ENCODE measurements at places on chromosomes 5 and 9.

- no peak for DNase-seq
These were observed 318.8 kb downstream of the DNAH5 start for GRCh38 chr5:13625616-13626198.

DNA sequence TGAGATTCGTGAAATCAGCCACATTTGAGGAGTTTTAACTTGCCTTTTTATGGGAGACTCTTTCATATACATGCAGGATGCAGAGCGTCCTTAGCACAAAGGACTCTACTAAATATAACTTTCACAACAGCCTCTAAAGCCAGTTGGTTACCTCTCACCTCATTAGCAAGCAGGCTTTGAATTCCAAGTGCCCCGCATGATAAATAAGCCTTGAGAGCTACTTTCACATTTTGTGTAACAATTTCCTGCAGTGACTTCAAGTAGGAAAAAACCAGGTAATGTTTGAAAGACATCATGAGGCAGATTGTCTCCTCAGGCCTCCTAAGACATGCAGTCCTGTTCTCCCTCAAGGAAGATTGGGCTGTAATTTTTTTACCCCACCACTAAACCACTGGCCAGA, 50.5 kb downstream of the RALGPS1 start:
- no peak for DNase-seq

DNA sequence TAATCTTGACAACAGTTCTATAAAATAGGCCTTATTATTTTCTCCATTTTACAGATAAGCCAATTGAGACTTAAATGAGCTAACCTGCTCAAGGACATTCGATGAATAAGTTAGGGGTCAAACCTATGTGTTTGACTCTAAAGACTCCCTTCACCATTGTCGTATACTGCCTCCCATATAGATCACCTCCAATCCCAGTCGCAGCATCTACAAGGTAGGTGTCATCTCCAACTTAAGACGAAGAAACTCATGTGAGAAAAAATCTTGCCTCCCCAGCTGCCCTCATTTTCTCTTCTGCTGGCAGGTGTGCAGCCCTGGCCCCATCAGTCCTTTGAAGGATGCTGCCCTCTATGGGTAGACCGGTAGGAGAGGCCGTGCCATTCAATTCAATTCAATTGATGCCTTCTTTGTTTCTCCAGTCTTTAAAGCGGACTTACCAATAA, 75.2 kb upstream of the SMARCA2 start:
- DNase-seq, result no peak

GRCh38 chr5:155367841-155368240, 354.3 kb downstream of the KIF4B start:
- no peak for DNase-seq

DNA sequence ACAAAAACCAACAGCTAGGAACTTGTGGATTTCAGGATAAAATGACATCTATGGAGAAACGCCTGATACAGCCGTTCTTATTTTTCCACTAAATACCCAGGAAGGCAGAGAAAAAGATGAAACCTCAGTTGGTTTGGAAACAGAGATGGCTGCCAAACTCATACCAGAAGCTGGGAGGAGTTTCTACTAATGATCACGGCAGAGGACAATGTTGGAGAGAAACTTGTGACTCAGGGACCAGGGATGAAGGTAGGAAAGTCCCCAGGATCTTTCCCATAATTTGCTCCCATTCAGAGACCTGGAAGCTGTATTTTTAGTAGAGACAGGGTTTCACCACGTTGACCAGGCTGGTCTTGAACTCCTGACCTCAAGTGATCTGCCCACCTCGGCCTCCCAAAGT, 187.1 kb upstream of the IER5L start:
- no peak for DNase-seq

GRCh38 chr5:67425514-67425913, 228.9 kb upstream of the CD180 start:
- no peak for DNase-seq

GRCh38 chr5:154308443-154309370, 118.2 kb downstream of the GALNT10 start:
- DNase-seq, result no peak
